ENCODE measurements at places on chromosomes 3 and 15.
A peak's percentile ranks its signal among the peaks of the same experiment; 100 is the strongest.

- H3K36me3 ChIP-seq, result no peaks in the 10 kb centered on the region
- DNase-seq, result no peak
- no peak overlapping the region for H3K27ac ChIP-seq
- peaks cover 16% of the 10 kb centered on the region for H3K4me1 ChIP-seq
- no peak overlapping the region for H3K4me3 ChIP-seq
These were observed 20.8 kb downstream of the STAG1 start for GRCh38 chr3:136731274-136731884.

- H3K27ac ChIP-seq, result no peak overlapping the region
- no peaks in the 10 kb centered on the region for H3K36me3 ChIP-seq
- peaks cover 5% of the 10 kb centered on the region for H3K27me3 ChIP-seq
- DNase-seq, result no peak
These were observed 137.2 kb upstream of the IQSEC1 start for GRCh38 chr3:13210221-13210975.

GRCh38 chr3:195559723-195560409 lies 16.7 kb upstream of the PPP1R2 start:
- H3K4me3 ChIP-seq, result no peak overlapping the region
- no peaks in the 10 kb centered on the region for H3K36me3 ChIP-seq
- DNase-seq, result peak; percentile 39
- H3K4me1 ChIP-seq, result no peaks in the 10 kb centered on the region
- H3K27ac ChIP-seq, result no peak overlapping the region
- H3K27me3 ChIP-seq, result no peaks in the 10 kb centered on the region

DNA sequence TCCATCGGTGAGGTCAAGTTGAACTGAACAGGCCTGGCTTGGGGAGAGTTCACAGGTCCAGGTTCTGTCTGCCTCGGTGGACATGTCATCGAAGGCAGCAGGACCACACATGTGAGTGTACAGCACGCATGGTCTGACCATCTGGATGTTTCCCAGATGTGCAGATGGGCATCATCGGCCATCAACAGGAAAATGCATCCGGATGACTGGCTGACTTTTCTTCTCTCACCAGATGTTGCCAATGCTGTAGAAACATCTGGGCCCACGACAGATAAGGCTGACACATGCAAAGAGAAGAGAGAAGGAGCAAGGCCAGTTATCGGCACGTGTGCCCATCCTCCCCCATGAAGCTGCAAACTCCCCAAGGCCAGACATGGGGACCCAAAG lies 45.1 kb downstream of the NOX5 start:
- H3K36me3 ChIP-seq, result no peaks in the 10 kb centered on the region
- H3K27me3 ChIP-seq, result no peaks in the 10 kb centered on the region
- DNase-seq, result no peak

Data from HCT116 (cell line).